ENCODE measurements at places on chromosomes 2 and 18. TPM values are rescaled to one million over a fixed set of nuclear protein-coding genes. Genes with fewer than 3 reads are reported as not detected.

The UGT1A5 gene
- total RNA-seq: not detected

DNA sequence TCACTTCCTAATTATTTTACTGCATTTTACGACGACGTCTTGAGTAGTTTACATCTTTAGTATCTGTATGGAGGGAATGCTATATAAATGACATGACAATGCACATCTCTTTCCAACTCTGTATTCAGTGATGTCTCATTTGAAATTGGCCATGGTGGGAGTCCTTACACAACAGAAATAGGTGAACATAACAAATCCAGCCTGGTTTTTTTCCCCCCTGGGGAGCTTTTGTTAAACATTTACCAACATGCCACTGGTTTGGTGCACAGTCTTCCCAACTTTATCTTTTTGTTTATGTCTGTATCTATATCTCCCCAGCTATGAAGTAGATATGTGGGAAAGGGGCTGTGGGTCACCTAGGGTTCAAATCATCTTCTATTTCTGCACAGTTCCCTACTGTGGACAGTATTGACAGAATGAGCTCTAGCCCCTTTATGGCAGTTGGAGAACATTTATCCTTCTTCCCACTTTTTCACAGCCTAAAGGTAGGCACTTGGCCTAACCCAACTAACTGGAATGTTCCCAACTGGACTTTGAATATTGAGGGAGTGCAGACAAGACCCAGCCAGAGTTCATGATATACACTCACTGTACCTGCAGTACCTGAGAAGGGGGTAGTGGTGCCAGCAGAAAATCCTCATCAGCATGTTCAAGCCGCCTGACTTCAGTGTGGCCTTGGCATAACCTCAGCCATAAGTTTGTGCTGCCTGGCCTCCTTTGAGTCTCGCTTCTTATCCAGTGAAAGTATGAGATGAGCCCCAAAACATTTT, 5.7 kb upstream of the RTKN start:
- no peaks in the 10 kb centered on the region for H3K36me3 ChIP-seq
- DNase-seq: no peak
- H3K4me1 ChIP-seq: peaks cover under 1% of the 10 kb centered on the region
- no peak overlapping the region for H3K4me3 ChIP-seq
- H3K27me3 ChIP-seq: peaks cover 11% of the 10 kb centered on the region
- no peak overlapping the region for H3K27ac ChIP-seq

The FABP1 gene
- not detected for total RNA-seq

The RTN4 gene
- total RNA-seq: 81.5 TPM

DNA sequence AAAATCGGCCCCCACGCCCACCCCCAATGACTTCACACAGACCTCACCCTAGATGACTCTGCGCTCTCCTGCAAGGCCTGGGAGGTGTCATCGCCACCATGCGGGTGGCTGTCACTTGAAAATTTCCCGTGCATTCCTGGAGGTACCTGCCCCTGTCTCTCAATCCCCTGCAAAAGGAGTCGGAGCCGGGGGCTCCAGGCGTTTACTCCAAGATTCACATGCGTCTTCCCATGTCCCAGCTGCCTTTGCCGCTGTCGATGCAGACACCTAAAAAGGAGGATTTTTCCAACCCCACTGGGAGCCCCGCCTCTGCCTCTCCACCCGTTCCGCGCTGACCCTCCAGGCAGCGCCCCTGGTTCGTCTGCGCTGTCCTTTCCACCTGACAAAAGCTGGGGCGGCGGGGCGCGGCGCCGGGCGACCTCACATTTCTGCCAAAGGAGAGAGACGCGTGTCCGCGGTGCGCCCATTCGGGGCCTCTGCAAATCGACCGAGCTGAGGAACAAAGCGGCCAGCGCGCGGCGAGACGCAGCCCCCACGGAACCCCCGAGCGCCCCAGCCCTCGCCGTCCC, 667 bp downstream of the REEP1 start:
- H3K36me3 ChIP-seq: peaks cover 6% of the 10 kb centered on the region
- peak overlapping the region; percentile 70 for H3K4me3 ChIP-seq
- no peak overlapping the region for H3K27ac ChIP-seq
- peaks cover 11% of the 10 kb centered on the region for H3K4me1 ChIP-seq
- peaks cover 58% of the 10 kb centered on the region for H3K27me3 ChIP-seq

All from activated CD8-positive, alpha-beta T cell treated with anti-CD3 and anti-CD28 coated beads for 36 hours (primary cell).